HEK293T (cell line): ENCODE measurements at places on chromosomes 11 and 22.

DNA sequence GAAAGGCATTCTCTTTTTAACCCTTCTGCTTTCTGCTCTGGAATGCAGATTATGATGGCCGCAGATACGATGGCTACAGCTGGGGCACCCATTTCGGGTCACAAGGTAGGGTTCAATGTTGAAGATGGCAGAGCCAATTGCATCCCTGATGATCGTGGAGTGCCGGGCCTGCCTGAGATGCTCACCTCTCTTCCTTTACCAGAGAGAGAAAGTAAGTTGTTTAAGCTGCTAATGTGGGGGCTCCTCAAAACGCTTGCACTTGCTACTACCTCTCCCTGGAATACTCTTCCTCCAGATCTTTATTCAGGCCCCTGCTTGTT is 50.8 kb upstream of the PRDM11 start:
- DNase-seq = no peak

DNA sequence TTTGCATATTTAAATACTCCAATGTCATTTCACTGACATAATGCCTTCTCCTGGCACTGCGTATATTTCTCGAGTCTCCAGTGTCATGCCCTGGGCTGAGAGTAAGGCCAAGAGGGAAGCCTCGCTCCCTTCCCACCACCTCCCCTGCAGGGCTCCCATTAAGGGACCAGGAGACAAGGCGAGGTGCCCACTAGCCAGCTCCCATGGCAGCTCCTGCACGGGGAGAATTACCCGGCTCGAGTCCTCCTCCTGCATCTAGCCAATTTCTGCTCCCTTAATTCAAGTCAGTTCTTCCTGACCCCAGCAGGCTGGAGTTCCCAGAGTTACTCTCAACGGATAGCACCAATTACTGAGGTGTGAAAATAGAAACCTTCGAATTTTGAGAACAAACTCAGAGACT is 31.9 kb downstream of the OPCML start:
- DNase-seq = no peak

DNA sequence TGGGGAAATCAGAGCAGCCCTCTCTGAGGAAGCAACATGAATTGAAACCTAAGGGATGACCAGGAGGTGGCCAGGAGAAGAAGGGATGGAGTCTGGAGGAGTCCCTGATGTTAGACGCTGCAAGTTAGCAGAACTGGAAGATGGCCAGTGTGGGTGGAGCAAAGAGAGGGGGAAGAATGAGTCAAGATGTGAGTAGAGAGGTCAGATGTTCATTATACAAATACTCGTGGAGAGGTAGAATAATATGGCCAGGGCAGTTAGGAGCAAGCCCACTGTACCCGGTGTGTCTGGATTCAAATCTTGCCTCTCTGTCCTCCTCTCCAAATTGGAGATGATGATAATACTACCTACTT is 242.0 kb downstream of the TENM4 start:
- DNase-seq = no peak

DNA sequence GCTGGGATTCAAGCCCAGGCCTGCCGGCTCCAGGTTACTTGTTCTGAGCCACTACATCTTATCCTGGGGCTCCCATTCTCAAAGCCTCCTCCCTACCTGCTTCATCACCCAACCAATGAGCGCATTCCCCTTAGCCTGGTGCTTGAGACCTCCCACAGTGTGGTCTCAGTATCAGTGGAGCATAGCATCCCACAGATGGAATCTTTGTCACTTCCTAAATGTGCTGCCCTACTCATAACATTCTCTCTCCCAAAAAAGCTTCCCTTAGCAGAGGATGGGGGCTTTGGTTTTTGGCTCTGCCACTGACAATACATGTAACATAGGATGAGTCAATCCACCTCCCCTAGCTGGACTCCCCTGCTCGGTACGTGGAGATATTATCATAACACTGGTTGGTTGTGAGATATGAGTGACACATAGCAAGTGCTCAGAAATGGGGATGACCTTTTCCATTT is 28.8 kb downstream of the TEAD1 start:
- DNase-seq = no peak

DNA sequence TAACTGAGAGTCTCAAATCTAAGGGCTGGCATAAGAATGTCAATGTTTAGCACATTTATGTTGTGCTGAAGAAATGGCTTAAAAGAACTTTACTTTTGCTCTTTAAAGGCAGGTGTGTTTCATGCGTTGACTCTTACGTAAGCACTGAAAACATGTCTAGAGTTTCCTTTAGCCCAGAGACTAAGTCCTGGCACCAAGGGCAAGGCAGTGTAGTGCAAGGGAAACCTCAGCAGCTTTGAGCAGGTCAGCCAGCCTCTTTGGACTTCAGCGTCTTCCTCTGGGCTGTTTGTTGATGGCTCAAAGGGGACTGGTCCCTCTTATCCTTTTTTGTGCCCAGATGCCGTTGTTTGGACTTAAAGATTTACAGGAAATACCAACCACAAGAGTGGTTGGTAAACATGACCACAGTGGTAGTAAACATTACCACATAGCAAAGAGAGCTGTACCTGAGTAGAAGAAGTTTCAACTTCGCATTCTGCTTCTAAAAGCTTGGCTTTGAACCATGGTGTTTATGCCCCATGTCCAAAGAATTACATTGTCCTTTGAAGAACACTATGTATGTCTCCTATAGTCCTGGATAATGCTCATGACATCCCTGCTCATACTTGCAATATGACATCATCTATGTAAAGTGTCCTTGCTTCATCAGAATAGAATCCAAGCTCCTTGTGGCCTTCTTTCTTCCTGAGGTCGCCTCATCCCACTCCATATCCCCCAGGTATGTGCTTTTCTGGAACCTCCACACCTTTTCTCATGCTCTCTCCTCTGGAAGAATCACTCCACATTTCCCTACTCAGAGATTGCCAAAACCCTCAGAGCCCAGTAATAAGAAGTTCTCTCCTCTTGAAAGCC is 23.5 kb downstream of the TENM4 start:
- no peak for DNase-seq
